ENCODE measurements at places on chromosomes 5 and 9.
A peak's percentile ranks its signal among the peaks of the same experiment; 100 is the strongest.

DNA sequence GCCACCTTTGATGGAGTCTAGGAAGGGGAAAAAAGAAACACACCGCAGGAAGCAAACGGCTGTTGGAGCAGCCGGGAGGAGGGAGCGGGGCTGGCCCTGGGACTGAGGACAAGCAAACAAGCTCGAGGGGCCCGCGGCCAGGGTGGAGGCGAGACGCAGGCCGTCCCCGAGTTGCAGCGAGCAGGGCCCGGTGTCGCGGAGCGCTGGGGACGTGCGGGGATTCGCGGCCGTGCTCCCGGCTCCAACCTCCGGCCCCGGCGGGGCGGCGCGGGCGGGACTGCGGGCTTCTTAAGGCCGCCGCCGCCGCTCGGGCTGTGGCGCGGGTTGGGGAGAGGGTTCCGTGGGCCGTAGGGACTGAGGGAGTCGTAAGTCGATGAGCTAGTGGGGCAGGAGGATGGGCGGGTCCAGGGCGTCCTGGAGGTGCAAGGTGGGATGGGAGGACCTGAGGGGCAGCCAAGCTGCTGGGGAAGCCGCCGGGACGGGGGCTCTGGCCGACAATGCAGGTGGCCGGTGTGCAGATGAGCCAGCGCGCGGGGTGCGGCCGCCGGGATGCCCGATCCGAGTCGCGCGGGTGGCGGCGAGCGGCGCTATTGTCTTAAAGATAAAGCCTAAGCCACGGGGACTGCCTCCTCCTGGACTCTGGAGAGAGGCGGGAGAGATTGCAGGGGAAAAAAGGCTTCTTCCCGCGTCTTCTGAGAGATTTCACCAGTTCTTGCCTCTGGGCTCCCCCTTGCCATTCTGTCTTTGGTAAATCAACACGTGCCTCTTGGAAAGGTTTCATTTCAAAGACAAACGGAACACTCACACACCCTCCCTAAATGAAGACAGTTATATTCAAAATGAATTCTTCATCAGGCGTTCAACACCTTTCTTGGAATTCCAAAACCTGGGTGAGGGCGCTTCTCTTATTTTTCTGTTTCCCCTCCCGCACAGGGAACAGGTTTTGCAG, 1.6 kb upstream of the HAPLN1 start:
- no peak overlapping the region for H3K4me3 ChIP-seq
- no peak overlapping the region for H3K27ac ChIP-seq
- no peaks in the 10 kb centered on the region for H3K4me1 ChIP-seq
- no peaks in the 10 kb centered on the region for H3K27me3 ChIP-seq
- no peak for DNase-seq

DNA sequence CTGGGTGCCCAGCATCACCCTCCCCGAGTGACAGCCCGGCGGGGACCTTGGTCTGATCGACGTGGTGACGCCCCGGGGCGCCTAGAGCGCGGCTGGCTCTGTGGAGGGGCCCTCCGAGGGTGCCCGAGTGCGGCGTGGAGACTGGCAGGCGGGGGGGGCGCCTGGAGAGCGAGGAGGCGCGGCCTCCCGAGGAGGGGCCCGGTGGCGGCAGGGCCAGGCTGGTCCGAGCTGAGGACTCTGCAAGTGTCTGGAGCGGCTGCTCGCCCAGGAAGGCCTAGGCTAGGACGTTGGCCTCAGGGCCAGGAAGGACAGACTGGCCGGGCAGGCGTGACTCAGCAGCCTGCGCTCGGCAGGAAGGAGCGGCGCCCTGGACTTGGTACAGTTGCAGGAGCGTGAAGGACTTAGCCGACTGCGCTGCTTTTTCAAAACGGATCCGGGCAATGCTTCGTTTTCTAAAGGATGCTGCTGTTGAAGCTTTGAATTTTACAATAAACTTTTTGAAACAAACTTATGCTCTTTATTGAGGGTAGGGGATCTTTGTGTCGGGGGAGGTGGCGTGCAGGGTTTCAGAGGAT, 1.3 kb downstream of the GADD45G start:
- H3K27ac ChIP-seq = no peak overlapping the region
- H3K36me3 ChIP-seq = no peaks in the 10 kb centered on the region
- peak; percentile 64 for DNase-seq
- H3K4me1 ChIP-seq = peaks cover 23% of the 10 kb centered on the region
- H3K4me3 ChIP-seq = peak overlapping the region; percentile 72

DNA sequence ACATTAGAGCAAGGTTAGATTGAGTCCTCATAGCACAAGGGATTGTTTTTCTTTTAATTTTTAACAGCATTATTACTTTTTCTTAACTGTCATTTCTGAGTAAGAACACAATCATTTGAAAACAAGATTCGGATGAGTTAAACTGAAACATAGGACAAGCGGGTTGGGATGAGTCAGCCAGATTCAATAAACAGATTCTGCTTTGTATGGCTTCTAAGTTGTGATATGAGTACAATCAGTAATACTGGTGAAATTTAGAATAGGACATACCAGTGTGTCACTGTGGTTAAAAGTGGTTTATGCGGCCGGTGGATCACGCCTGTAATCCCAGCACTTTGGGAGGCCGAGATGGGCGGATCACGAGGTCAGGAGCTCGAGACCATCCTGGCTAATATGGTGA, 364.3 kb upstream of the CDH10 start:
- DNase-seq = no peak
- H3K27ac ChIP-seq = no peak overlapping the region

- no peaks in the 10 kb centered on the region for H3K36me3 ChIP-seq
- H3K4me3 ChIP-seq = no peak overlapping the region
- DNase-seq = no peak
- H3K4me1 ChIP-seq = no peaks in the 10 kb centered on the region
Measured at GRCh38 chr5:103057208-103058130, 62.5 kb downstream of the GIN1 start.

GRCh38 chr5:172102218-172102870, 85.7 kb downstream of the STK10 start:
- H3K4me3 ChIP-seq = no peak overlapping the region
- H3K27ac ChIP-seq = no peak overlapping the region
- peaks cover 10% of the 10 kb centered on the region for H3K4me1 ChIP-seq
- DNase-seq = no peak
- H3K27me3 ChIP-seq = no peaks in the 10 kb centered on the region
- peaks cover 88% of the 10 kb centered on the region for H3K36me3 ChIP-seq

- H3K4me3 ChIP-seq = no peak overlapping the region
- no peak overlapping the region for H3K27ac ChIP-seq
- no peaks in the 10 kb centered on the region for H3K4me1 ChIP-seq
- no peak for DNase-seq
Measured at GRCh38 chr9:26579056-26579455, 313.5 kb downstream of the CAAP1 start.

GRCh38 chr9:28301281-28301680, 728.0 kb upstream of the C9orf72 start:
- H3K36me3 ChIP-seq = no peaks in the 10 kb centered on the region
- no peak for DNase-seq
- no peaks in the 10 kb centered on the region for H3K27me3 ChIP-seq

- no peaks in the 10 kb centered on the region for H3K27me3 ChIP-seq
- H3K4me1 ChIP-seq = no peaks in the 10 kb centered on the region
Measured at GRCh38 chr5:84382363-84383295, 2.1 kb downstream of the EDIL3 start.

DNA sequence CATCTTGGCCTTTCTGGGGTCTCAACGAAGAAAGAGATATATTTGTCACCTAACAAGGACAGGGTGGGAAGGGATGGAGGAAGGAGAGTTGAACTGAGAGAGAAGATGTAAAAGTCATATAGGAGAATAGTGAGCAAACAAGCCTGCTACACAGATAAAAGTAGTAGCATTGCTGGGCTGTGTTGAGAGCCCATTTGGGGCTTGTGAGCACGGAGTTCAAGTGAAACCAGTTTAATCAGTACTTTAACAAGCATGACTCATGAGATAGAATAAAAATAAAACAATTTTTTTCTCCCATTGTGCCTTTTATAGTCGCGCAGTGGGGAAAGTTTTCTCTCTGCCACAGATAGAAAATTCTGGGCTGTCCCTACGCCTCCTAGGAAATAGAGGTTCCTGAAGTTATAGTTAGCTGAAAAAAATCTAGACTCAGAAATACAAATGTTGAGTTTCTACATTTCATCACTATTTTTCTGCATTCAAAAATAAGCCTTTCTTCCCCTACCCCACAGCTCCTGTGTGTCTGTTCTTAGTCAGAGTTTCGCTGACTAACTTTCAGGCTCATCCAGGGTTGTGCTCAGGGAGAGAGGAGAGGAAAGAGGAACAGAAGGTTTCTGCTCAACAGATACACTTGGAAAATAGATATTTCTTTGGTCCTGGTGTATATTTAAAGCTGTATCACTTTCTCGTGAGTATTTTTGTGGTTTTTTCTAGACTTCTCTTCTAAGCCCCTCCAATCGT, 395.8 kb upstream of the ADAMTSL1 start:
- H3K36me3 ChIP-seq = no peaks in the 10 kb centered on the region
- no peak overlapping the region for H3K4me3 ChIP-seq
- DNase-seq = no peak
- H3K4me1 ChIP-seq = no peaks in the 10 kb centered on the region

GRCh38 chr9:95104581-95104960, 212.9 kb downstream of the FANCC start:
- H3K4me3 ChIP-seq = no peak overlapping the region
- H3K27me3 ChIP-seq = no peaks in the 10 kb centered on the region
- H3K4me1 ChIP-seq = no peaks in the 10 kb centered on the region
- H3K36me3 ChIP-seq = peaks cover 6% of the 10 kb centered on the region
- H3K27ac ChIP-seq = no peak overlapping the region
- no peak for DNase-seq

- no peak for DNase-seq
- H3K36me3 ChIP-seq = no peaks in the 10 kb centered on the region
- H3K4me1 ChIP-seq = no peaks in the 10 kb centered on the region
- no peak overlapping the region for H3K27ac ChIP-seq
- no peaks in the 10 kb centered on the region for H3K27me3 ChIP-seq
Measured at GRCh38 chr9:74147906-74148305, 349.2 kb upstream of the RORB start.

DNA sequence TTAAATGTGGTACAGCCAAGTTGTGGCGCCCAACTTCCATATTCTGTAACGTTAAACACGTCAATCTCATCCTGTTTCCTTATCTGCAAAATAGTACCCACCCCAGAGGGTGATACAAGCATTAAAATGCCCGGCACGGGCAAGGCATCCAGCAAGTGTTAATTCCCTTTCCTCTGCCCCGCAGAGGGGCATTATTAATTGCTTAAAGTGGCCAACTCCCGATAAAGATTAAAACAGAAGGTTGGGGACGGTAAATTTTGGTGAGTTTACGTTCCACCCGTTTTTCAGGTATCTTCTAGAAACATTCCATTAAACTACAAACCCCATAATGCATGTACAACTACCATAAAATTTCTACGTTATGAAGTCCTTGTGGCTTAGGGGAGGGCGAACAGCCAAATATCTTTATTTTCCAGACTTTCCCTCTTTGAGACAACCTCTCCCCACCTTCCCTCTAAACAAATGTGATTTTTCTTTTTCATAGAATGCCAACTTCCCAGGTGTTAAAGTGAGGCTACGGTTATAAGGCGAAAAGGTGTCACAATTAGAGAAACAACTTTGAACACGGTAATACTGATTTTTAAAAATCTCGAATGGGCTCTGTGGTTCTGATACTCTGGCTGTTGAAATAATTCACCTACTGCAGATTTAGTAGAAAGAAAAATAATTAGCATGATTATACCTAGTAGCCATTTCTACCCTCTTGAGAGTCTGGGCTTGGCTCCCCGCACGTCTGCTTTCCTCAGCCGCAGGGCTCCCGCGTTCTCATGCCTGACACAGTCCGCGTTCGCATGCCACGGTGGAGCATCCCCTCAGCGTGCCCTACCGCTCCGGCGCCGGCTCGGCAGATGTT, 1.2 kb upstream of the GPBP1 start:
- peak overlapping the region; percentile 95 for H3K4me3 ChIP-seq
- no peaks in the 10 kb centered on the region for H3K36me3 ChIP-seq
- H3K27ac ChIP-seq = peak overlapping the region; percentile 99
- no peaks in the 10 kb centered on the region for H3K27me3 ChIP-seq
- peaks cover 4% of the 10 kb centered on the region for H3K4me1 ChIP-seq
- DNase-seq = peak; percentile 38

GRCh38 chr9:75880618-75881017, 9.9 kb upstream of the PCSK5 start:
- no peaks in the 10 kb centered on the region for H3K4me1 ChIP-seq
- H3K27ac ChIP-seq = no peak overlapping the region
- no peak for DNase-seq
- H3K27me3 ChIP-seq = no peaks in the 10 kb centered on the region

- DNase-seq = no peak
- peaks cover 19% of the 10 kb centered on the region for H3K36me3 ChIP-seq
- H3K27ac ChIP-seq = no peak overlapping the region
- H3K4me1 ChIP-seq = peaks cover 19% of the 10 kb centered on the region
Measured at GRCh38 chr9:19119801-19120440, 7.4 kb downstream of the PLIN2 start.

- no peaks in the 10 kb centered on the region for H3K27me3 ChIP-seq
- no peak overlapping the region for H3K27ac ChIP-seq
- no peaks in the 10 kb centered on the region for H3K36me3 ChIP-seq
- DNase-seq = no peak
- H3K4me3 ChIP-seq = no peak overlapping the region
Measured at GRCh38 chr9:38737246-38737645, 17.3 kb upstream of the FAM240B start.

DNA sequence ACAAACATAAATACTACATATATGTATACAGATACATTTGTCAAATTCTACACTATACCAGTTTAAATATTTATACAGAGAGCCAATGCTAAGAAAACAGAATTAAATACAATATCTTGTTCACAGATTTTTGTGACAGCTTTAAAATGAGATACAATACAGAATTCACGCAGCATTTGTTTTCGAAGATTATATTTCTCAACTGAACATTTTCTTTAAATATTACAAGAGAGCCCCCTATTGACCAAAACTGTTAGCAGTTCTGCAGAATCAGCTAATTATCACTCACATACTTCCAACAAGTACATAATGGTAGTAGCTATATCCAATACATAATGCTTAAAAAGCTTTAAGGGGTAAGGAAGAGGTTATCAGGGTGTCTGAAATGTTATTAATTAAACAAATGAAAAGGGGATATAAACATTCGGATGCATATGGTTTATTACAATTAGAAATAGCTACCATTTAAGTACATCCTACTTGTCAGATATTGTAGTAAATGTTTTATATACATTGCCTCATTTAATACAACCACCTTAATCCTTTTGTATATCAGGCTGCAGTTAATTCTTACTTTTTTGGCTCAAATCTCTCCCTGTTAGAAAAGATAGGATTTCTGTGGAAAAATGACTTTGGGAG, 31.7 kb downstream of the ZDHHC21 start:
- H3K27ac ChIP-seq = no peak overlapping the region
- H3K36me3 ChIP-seq = no peaks in the 10 kb centered on the region
- no peaks in the 10 kb centered on the region for H3K4me1 ChIP-seq
- H3K27me3 ChIP-seq = no peaks in the 10 kb centered on the region
- no peak overlapping the region for H3K4me3 ChIP-seq

GRCh38 chr9:15421532-15421931, 1.1 kb upstream of the SNAPC3 start:
- H3K36me3 ChIP-seq = peaks cover 18% of the 10 kb centered on the region
- no peak overlapping the region for H3K4me3 ChIP-seq
- no peak for DNase-seq
- H3K4me1 ChIP-seq = no peaks in the 10 kb centered on the region
- no peak overlapping the region for H3K27ac ChIP-seq

GRCh38 chr9:91991721-91992341, 41.8 kb upstream of the ROR2 start:
- no peak overlapping the region for H3K27ac ChIP-seq
- H3K36me3 ChIP-seq = no peaks in the 10 kb centered on the region
- H3K4me1 ChIP-seq = no peaks in the 10 kb centered on the region

Measured in naive thymus-derived CD4-positive, alpha-beta T cell (primary cell).